ENCODE measurements at places on chromosomes 13 and 19.

DNA sequence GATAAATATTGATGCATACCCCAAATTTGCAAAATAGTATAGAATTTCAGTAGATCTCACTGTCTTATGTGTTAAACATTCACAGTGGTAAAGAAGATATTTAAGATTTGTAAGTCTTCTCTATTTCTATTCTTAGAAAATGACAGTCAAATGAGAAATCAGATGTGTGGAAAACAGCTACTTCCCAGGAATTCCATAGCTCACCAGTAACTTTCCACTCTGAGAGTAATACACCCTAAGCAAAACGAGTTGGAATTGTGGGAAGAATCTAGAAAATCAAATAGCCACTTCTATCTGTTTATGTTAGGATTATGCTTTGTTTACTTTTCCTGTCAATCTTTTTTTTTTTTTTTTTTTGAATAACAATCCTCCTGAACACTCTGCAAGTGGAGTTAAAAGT, 69.1 kb downstream of the FLT1 start:
- DNase-seq, result no peak

GRCh38 chr13:97425590-97425989, 8.4 kb upstream of the RAP2A start:
- DNase-seq, result no peak

DNA sequence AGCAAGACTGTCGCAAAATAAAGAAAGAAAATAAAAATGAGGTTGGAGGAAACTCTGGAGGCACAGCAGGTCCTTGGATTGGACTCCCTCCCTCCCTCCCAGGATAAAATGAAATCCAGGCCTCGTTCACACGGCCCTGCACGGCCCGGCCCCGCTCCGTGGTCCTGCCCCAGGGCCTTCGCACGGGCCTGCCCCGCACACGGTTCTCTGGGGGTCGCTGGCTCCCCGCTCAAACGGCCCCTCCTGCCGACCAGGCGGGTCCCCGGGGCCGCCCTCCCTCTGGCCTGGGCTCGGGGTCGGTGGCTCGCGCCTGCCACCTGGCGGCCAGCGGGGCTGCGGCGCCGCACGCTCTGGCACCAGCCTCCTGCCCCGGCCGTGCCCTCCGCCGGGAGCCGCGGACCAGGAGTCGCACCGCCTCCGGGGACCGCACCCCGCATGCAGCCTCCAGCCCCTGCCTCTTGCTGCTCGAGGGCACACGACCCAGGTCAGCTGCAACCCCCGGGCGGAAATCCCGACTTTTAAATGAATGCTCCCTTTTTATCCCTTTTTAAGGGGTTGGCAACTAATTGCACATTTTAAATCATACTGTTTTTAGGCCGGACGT, 1.5 kb upstream of the WDR18 start:
- DNase-seq, result no peak

- DNase-seq, result no peak
These were observed 102.8 kb downstream of the STARD13 start for GRCh38 chr13:33182729-33183128.

DNA sequence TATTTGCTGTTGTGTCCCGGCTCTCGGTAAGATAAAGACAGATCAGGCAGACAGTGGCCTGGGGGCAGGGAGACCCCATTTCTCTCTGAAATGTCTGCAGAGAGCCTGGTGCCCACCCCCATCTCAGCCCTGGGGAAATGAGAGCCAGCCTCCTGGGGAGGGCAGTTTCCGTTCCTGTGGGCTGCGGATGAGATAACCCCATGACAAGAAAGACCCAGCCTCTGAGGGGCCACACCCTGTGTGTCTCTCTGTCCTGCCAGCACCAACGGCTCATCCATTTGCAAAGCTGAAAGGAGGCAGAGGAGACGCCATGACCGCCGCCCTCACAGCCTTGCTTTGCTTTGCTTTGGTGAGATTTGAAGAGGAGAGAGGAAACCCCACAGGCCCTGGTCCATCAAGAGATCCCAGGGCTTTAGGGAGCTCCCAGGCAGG, 28.1 kb upstream of the KIR3DL3 start:
- DNase-seq, result no peak

DNA sequence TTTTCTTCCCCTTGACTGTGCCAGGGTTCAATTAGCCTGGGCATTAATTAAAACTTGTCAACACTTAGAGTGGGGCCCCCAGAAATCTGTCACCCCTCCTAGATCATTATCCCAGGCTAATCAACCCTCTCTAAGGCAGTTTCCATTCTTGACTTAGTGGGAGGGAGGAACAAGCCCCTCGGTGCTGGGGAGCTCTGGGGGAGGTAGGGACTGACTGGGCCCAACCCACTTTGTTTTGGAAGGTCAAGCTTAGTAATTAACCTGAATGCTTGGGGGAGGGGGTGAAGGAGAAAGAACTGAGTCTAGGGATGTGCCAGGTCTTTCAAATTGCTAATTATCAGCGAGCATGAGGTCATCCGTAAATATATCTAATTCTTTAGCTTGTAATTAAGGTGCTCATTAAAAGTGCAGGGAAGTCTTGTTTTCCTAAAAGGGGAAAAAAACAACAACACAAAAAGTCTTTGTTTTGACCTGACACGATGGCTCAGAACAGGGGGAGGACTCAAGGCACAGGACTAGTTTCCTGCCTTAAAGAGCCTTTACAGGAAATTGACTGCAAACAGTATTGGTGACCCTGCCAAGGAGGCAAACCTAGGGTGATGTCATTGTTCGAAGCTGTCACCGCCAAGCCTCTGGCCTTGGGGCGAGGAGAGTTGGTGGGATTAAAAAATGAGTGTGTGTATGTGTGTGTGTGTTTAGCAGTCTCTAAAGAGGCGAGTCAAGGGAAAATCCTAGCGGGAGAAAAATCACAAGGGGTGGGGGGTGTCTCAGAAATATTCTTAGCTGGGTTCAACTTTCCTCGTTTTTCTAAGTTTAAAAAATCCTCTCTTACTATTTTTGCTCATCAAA, 19.4 kb downstream of the ACTN4 start:
- no peak for DNase-seq

DNA sequence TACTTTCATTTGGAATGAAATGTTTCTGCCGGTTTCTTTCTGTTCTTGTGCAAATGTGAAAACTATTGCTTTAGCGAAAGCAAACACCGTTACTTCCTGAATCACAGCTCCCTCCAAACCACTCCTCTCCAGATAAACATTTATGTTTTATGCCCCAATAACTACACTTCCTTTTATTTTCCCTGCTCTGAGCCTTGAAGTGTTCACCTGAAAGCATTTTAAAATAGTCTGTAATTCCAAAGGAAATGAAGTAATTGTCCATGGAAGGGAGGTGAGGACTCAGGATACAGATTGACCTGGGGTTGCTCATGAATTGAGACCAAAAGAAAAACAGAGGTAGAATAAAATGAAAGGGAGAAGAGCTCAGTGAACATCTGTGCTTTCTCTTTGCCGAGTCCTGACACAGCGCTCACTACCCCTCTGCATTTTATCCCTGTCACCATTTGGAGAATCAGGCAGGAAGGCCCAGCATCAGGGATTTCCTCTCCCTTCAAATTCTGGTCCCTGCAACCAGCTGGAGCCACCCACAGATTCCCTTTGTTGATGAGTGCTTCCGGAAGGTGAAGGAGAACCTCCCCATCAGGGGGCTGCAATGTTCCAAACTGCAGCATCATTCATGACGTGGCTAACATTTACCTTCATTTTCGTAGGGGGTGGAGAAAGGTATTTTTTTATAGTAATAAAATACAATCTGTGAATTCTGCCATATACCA, 171.9 kb downstream of the ITGBL1 start:
- DNase-seq, result peak; percentile 81

- no peak for DNase-seq
These were observed 167.1 kb upstream of the SPRY2 start for GRCh38 chr13:80508031-80508430.

- no peak for DNase-seq
These were observed 78.7 kb upstream of the GPC6 start for GRCh38 chr13:93147946-93148345.

- DNase-seq, result no peak
These were observed 191.1 kb downstream of the RGCC start for GRCh38 chr13:41648314-41648935.

DNA sequence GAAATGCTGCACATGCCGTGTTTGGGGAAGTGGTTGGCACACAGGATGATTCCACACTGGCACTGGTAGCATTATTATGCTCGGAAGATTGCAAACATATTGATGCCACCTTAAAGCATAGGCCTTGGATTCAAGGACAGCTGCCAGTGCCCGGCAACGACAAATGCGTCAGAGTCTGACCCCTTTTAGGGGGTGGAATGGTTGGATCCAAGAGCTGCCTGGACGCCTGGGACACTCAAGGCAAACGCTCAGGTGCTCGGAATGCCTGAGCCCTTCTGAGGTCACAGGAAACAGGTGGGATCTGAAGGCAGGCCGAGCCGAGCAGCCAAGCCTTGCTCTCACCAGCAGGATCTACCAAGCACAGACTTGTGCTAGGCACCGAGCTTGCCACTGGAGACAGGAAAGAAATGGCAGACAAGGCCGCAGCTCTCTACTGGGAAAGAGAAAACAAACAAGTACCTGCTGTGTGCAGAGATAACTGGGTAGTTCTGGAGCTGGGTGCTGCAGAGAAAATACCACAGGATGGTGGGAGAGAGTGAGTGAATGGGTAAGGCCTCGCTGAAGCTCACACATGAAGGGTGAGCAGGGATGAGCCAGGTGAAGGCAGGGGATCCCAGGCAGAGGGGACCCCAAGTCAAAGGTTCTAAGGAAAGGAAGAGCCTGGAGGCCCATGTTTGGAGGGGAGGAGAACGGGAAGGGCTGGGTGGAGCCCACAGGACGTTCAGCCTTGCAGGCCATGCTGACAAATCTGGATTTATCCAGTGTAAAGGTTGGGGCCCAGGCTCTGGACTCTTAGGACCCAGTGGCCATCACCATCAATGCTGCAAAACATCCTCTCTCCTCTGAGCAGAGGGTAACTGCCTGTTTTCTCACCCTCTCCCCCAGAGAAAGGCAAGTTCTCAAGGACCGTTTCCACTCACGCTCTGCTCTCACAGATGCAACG, 9.2 kb downstream of the RANBP3 start:
- DNase-seq, result no peak

DNA sequence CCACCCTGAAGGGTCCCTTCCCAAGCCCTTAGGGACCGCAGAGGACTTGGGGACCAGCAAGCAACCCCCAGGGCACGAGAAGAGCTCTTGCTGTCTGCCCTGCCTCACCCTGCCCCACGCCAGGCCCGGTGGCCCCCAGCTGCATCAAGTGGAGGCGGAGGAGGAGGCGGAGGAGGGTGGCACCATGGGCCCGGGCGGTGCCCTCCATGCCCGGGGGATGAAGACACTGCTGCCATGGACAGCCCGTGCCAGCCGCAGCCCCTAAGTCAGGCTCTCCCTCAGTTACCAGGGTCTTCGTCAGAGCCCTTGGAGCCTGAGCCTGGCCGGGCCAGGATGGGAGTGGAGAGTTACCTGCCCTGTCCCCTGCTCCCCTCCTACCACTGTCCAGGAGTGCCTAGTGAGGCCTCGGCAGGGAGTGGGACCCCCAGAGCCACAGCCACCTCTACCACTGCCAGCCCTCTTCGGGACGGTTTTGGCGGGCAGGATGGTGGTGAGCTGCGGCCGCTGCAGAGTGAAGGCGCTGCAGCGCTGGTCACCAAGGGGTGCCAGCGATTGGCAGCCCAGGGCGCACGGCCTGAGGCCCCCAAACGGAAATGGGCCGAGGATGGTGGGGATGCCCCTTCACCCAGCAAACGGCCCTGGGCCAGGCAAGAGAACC, 1.5 kb downstream of the EGLN2 start:
- DNase-seq, result no peak

DNA sequence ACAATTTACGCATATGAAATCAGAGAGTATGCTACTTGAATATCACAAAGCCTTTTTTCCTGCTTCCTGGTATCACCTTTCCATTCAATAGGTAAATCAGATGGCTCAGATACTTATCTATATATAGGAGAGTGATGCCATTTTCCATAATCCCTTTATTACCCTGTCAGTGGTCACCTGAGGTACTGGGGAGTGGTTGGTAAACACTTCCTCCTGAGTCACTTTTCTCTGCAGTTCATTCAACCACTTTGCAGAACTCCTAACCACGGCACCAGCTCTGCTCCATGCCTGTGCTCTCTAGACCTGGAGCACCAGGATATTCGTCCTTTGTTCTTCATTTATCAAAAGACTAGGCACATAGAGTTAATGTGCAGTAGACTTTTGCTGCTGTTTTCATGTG, 748.5 kb upstream of the KLHL1 start:
- DNase-seq, result no peak

- no peak for DNase-seq
These were observed 26.9 kb downstream of the ZNF846 start for GRCh38 chr19:9741476-9742171.

GRCh38 chr13:27495551-27495950, 45.2 kb upstream of the MTIF3 start:
- no peak for DNase-seq

- DNase-seq, result no peak
These were observed at the start of gene TBCB for GRCh38 chr19:36115453-36116343. TBCB (plus strand) TSS chr19:36115468; CDS start chr19:36115561, 93 bp downstream.

DNA sequence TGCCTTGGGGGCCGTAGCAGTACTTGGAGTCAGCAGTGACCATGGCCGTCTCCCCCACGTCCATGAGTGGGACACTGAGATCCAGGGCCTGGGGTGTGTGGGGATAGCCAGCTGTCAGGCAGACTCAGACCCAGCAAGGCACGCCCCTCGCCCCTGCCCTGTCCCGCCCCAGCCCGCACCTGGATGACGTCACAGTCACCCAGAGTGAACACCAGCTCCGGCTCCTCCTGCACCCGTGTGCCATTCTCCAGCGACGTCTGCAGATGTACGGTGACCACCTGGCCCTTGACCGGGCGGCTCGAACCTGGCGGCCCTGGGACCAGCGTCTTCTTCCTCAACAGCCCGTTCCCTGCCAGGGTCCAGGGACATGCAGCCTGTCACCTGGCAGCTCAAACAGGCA, 4.0 kb downstream of the FKBP8 start:
- DNase-seq, result no peak

GRCh38 chr19:3968556-3969434, 2.1 kb downstream of the DAPK3 start:
- DNase-seq, result peak; percentile 22

DNA sequence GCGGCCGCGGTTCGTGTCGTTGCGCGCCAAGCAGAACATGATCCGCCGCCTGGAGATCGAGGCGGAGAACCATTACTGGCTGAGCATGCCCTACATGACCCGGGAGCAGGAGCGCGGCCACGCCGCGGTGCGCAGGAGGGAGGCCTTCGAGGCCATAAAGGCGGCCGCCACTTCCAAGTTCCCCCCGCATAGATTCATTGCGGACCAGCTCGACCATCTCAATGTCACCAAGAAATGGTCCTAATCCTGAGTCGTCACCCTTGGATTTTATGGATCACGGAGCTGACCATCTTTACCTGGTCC, 475 bp downstream of the MRPL57 start:
- no peak for DNase-seq

GRCh38 chr19:54002495-54003315, 11.3 kb downstream of the CACNG6 start:
- DNase-seq, result no peak

DNA sequence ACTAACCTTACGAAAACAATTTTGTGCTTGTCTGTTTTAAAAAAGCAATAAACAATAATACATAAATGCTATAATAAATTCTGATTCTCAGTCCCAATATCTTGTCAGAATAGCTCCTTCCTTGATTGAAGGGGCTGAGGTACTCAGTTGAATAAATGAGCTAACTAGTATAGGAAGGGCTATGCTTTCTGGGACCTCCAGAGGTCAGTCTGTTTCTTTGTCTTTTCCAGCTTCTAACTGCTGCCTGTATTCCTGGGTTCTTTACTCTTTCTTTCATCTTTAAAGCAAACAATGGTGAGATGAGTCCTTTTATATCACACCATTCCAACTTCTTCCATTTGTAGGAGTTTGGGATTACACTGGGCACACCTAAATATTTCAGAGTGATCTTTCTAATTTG, 1297.0 kb upstream of the ATXN8OS start:
- DNase-seq, result no peak

- DNase-seq, result no peak
These were observed 109.5 kb downstream of the KCNRG start for GRCh38 chr13:50124536-50125303.

Measured in NCI-H2081 treated with DMSO at 0.1 percent for 48 hours (cell line).